ENCODE measurements at places on chromosomes 2 and 18.

DNA sequence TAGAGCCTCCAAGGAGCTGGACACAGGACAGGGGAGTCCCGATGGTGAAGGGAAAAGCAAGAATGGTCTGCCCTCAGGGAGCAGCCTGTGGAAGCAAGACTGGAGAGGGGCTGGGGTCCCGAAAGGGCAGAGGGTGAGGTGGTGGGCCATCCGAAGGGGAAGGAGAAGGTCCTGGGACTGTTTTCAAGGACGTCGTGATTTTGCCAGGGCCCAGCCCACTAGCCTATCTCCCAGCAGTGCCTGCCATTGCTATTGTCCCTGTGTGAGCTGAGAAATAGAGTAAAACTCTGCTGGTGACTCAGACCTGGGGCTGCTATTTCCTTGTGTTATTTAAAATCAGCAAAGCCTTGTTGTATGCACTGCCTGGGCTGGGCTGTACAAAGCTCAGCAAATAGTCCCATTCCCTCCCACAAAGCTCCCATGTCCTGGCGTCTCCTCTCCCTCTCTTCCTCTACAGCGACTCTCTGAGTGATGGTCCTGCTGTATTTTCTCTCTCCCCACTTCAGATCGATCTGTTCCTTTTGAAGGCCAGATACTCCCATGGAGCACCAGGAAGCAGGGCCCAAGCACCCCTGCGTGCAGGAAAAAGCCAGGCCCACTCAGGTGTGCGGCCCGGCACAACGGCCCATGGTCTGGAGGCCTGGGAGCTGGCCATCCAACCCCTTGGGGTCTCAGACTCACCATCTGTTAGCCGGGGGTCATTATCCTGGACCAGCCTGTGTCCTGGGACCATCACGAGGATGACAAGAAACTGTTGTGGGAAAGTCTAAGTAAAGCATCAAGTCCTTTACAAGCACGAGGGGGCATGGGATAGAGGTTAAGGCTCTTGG lies 65.0 kb upstream of the OTOF start:
- DNase-seq: no peak

DNA sequence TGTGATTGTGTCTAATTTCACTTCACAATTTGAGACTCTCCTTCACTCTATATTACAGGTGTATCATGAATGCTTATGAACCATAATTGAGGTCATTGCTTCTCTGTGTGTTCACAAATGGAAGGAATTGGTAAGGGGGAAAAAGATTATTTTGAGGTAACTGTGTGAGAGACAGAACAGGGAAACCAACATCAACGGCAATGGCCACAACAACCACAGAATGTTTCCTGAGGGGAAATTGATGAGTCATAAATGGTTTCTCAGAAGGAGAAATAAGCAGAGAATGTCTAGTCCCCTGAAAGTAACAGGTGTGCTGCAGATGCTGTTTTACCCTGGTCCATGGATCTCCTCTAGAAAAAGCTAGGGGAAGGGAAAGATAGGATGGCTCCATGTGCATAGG lies 361.2 kb upstream of the GALNT5 start:
- DNase-seq: no peak

DNA sequence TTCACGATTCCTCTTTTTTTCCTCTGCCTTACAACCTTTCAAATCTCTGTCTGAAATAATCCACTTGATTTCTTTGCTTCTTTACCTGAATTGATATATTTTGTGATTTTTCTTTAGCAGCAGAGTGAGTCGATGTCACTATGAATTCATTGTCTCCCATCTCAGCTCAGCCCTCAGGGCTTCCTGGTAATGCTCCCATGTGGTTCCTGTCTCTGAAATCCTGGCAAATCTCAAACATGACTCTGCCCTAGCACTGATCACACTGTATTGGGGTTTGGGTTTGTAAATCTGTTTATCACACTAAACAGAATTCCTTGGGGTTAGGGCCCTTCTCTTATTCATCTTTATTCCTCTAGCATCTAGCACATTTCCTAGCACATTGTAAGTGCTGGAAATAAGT lies 43.0 kb upstream of the MSTN start:
- no peak for DNase-seq

GRCh38 chr2:102177814-102178478 lies 8.9 kb upstream of the IL1RL2 start:
- no peak for DNase-seq

- no peak for DNase-seq
Observed at GRCh38 chr2:216539120-216539519, 40.5 kb downstream of the RPL37A start.

DNA sequence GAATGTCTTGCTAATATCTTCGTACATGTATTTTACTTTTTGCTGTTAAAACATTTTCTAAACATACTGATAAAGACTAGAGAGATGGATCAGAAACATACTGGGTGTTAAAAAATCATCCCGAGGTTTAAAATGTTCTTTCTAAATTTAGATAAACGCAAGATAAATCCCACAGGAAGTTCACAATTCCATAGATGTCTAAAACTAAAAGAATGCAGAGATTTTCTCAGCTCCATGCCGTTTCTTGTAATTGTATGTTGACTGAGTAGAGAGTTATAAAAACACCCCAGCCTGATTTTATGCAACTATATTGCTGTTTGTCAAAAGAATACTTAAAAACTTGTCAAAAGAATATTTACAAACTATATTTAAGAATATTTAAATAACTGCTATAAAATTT lies 455.7 kb downstream of the ARHGAP15 start:
- no peak for DNase-seq

DNA sequence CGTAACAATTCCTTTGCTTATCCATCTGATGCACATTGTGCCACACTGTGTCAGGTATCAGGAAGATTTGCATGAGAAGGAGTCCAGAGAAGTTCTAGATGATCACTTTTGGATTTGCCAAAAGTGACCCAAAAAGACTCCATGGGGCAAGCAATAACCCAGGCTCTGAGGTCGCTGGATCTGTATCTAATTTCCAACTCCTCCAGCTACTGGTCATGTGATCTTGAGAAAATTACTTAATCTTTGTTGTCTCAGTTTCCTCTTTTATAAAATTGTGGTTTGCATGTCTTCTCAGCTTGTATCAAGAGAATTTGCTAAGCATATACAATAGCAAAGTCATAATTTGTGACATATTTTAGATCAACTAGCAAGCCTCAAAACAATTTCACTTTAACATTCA lies 61.3 kb upstream of the ITGA4 start:
- DNase-seq: no peak

DNA sequence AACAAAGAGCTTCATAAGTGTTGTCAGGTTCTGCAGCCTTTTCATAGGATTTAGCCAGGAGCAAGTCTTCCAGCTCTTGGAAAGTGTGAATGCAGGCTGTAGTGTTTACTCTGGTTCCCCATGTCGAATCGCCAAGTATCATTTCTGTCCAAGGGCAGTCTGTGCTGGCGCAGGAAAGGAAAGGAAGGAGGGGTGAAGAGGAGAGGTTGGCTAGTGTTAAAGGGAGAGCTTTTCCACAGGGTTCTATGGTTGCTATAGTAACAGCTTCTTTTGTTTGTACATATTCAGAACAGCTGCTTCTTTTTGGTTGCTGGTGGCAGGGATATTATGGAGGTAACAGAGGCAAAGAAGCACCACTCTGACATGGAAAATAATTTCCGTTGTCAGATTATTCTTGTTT lies 69.9 kb downstream of the KCNH7 start:
- DNase-seq: no peak

DNA sequence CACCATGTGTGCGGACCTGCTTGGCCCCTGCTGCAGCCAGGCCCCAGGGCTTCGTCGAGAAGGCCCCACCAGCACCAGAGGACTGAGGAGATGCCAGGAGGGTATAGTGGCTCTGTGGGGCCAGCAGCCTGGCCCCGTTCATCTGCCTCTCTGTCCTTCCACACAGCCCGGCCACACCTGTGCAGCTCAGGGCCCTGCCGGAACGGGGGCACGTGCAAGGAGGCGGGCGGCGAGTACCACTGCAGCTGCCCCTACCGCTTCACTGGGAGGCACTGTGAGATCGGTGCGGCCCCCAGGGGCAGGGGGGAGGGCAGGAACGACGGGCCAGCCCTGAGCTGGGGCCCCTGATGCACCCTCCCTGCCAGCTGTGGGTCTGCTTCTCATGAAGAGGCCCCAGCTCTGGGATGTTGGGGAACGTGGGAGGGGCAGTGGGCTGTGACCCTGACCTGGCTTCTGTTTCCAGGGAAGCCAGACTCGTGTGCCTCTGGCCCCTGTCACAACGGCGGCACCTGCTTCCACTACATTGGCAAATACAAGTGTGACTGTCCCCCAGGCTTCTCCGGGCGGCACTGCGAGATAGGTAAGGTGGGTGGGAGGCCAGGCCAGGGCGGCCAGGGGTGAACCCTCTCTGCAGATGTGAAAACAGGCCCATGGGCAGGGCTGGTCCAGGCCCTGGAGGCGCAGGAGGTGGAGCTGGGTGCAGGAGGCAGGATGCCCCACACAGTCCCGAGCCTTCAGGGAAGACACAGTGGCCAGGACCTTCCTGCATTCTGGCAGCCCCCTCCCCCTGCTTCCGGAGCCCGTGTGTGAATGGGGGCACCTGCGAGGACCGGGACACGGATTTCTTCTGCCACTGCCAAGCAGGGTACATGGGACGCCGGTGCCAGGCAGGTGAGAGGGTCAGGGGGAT lies 50.3 kb downstream of the MTERF4 start:
- DNase-seq: no peak

DNA sequence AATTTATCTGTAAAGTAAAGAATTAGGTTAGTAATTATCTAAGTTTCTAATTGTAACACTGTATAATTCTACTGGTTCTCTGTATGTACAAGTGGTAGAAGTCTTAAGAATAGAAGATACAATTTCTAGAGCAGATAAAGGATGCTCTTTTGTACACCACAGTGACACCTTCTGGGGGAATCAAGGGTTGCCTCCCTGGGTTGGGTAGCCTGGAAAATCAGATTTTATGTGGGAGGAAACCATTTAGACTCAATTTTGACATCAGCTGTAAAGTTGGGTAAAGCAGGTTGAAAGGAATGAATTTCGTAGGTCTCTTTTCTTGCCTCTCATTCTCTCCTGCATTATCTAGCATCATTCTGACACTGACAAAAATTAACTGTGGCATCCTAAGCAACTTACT lies 354.8 kb downstream of the DCC start:
- no peak for DNase-seq

- no peak for DNase-seq
Observed at GRCh38 chr2:19653509-19653908, 248.3 kb downstream of the TTC32 start.

- no peak for DNase-seq
Observed at GRCh38 chr18:31436825-31437224, 10.7 kb upstream of the DSG3 start.

DNA sequence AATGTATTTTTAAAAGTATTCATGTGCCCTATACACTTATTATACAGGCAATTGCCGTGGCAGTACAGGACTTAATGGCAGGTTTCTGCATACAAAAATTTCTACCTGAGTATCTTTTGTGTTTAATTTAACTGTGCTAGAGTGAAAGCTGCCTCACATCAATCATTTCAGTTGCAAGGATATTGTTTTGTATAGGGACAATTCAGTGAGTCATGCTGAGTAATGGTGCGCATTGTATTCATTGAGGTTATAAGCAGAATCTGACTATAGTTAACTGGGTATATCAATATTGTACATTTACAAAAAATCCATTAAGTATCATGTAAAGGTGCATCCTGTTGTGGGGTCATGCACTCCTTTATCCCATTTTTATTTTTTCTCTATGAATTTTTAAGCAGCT lies 121.5 kb downstream of the GCA start:
- DNase-seq: no peak

GRCh38 chr18:2729757-2730156 lies 74.2 kb downstream of the SMCHD1 start:
- DNase-seq: no peak

- no peak for DNase-seq
Observed at GRCh38 chr18:51811883-51812282, 528.1 kb upstream of the DCC start.

DNA sequence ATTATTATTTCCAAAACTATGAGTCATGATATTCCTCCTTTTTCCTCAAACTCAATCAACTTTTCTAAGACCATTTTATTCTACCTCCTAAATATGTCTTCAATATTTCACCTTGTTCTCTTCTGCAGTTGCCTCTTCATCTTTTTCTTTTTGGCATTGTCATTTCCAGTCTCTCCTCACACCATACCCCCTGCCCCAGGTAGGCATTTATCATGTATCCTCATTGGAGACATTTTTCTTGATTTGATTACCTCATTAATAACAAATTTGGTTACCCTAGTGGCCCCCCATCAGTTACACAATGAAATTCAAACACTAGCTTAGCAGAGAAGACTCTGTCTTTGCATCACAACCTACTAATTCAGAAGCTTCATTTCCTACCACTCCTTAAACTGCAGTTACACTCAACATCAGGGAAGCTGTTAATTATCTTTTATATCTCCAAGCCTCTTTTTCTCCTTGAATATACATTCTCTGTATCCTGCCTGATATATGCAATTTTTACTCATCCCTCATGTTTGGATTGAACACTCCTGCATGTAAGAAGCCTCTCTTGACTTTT lies 133.0 kb downstream of the IKZF2 start:
- DNase-seq: no peak

- no peak for DNase-seq
Observed at GRCh38 chr2:21453723-21454450, 330.1 kb downstream of the TDRD15 start.

- no peak for DNase-seq
Observed at GRCh38 chr18:69529151-69529550, 128.5 kb downstream of the DOK6 start.

DNA sequence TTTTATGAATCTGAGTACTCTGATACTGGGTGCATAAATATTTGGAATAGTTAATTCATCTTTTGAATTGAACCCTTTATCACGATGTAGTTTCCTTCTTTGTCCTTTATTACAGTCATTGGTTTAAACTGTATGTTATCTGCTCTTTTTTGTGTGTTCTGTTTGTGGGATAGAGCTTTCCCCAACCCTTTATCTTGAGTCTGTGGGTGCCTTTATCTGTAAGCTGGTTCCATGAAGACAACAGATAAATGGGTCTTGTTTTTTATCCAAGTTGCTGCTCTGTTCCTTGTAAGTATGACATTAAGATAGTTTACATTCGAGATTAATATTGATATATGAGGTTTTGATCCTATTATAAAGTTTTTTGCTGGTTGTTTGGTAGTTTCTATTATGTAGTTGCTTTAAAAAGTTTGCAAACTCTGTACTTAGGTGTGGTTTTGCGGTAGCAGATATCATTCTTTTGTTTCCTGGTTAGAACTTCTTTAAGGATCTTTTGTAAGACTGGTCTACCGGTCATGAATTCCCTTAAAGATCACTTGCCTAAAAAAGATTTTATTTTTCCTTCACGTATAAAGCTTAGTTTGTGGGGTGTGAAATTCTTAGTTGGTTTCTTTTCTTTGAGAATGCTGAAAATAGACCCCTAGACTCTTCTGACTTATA lies 1451.3 kb upstream of the SLC39A10 start:
- DNase-seq: no peak

- no peak for DNase-seq
Observed at GRCh38 chr2:165436559-165436958, 32.9 kb upstream of the CSRNP3 start.
